ENCODE measurements at places on chromosomes 6 and 20. TPM values are rescaled to one million over a fixed set of nuclear protein-coding genes. Genes with fewer than 3 reads are reported as not detected.

DNA sequence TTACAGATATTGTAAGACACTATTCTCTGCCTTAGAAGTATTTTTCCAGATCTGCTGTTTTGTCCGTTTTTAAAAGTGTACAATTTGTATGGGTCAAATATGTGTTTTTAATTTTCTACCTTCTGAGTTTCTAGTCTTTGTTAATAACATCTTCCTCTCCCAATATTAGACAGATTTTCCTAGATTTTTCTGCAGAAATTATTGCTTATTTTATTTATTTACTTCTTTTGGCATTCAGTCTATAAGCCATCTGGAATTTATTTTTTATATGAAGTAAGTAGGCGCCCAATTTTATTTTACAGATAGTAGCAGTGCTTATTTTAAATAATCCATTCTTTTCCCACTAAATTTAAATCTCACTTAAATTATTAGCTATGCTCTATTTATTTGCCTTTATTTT is 103.1 kb upstream of the PLEKHG1 start:
- no peak for DNase-seq

Gene HSPA1L
- polyA plus RNA-seq: 5.0 TPM

Gene SRXN1
- polyA plus RNA-seq: 8.2 TPM

Gene PRKN
- 4.6 TPM for polyA plus RNA-seq

Gene SLC22A23
- 2.4 TPM for polyA plus RNA-seq

All from forelimb muscle (tissue), 1 donor.